ENCODE measurements at places on chromosomes 12 and 14.

DNA sequence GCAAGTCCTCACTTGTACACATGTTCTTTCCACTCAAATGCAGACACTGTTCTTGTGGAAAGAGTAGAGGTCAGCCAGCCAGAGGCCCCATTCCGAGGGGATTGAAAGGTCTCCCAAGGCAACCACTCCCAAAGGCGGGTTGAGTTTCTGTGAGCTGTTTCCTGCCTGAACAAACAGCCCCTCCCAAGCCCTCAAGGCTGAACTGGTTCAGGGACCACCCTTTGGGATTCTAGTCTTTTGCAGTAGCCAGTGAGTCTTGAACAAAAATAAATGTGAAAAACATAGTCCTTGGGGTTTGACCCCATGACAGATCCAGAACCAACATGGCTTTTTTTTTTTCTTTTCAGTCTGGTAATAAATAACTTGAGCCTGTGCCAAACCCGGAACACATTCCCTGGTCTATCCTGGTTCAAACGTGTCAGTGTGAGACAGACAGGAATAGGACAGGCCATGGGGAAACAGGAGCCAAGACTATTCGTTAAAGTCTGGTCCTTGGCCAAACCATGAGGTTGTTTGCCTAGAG is 17.6 kb upstream of the STK38L start:
- DNase-seq, result no peak

- no peak for DNase-seq
Observed at GRCh38 chr14:56554301-56554700, 25.3 kb upstream of the TMEM260 start.

- no peak for DNase-seq
Observed at GRCh38 chr12:80064269-80064668, 35.1 kb upstream of the OTOGL start.

DNA sequence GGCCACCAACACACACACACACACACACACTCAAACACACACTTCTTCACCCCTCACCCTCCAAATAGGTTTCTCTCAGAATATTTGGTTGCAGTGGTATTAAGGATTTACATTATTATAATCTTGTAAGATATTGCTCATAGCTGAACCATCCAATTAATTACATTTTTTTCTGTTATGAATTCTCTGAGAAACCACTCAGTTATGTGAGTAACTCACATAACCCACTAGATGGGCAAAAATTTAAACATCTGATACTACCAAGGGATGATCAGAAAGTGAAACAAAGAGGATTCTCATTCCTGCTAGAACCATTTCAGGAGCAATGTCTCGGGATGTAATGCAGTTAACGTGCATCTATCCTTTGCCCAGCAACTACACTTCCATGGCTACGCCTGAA is 31.6 kb downstream of the TMTC1 start:
- DNase-seq, result no peak

GRCh38 chr12:104457746-104458693 is 1.3 kb downstream of the CHST11 start:
- DNase-seq, result peak; percentile 61

DNA sequence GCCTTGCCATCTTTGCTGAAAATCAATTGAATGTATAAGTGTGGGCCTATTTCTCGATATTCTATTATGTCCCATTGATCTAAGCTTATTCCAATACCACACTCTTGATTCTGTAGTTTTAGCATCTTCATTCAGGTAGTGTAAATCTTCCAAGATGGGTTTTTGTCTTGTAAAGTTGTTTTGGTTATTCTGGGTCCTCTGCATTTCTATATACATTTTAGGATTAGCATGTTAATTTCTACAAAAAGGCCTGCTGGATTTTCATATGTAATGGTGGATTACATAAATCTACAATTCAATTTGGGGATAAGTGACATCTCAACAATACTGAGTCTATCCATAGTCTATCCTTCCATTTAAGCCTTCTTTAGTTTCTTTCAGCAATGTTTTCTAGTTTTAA is 86.0 kb upstream of the ANO4 start:
- no peak for DNase-seq

GRCh38 chr14:67815573-67816225 is 691 bp downstream of the ZFYVE26 start:
- DNase-seq, result no peak

- peak; percentile 73 for DNase-seq
Observed at GRCh38 chr12:6461401-6462233, 8.9 kb downstream of the VAMP1 start.

- peak; percentile 41 for DNase-seq
Observed at GRCh38 chr14:64762044-64763034, 58.1 kb downstream of the PLEKHG3 start.

DNA sequence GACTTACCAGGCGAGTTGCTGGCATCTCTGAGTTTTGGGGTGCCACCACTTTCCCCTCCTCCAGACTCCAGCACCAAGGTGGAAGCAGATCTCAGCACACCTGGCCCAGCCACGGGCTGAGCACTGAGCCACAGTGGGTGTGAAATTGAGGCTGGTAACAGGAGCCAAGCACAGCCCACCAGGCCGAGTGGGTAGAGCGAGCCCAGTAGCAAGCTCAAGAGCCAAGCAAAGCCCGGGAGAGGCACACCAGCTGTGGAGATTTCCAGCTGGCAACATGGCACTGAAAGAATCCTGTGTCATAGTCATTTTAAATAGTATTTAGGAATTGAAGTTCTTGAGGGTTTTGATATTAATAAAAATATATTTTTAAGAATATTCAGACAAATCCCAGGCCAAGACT is 596.2 kb upstream of the TMEM132C start:
- no peak for DNase-seq

GRCh38 chr12:31325524-31325875 is 450 bp downstream of the SINHCAF start:
- DNase-seq, result peak; percentile 47

GRCh38 chr14:72796935-72797334 is 97.0 kb downstream of the DPF3 start:
- DNase-seq, result no peak

DNA sequence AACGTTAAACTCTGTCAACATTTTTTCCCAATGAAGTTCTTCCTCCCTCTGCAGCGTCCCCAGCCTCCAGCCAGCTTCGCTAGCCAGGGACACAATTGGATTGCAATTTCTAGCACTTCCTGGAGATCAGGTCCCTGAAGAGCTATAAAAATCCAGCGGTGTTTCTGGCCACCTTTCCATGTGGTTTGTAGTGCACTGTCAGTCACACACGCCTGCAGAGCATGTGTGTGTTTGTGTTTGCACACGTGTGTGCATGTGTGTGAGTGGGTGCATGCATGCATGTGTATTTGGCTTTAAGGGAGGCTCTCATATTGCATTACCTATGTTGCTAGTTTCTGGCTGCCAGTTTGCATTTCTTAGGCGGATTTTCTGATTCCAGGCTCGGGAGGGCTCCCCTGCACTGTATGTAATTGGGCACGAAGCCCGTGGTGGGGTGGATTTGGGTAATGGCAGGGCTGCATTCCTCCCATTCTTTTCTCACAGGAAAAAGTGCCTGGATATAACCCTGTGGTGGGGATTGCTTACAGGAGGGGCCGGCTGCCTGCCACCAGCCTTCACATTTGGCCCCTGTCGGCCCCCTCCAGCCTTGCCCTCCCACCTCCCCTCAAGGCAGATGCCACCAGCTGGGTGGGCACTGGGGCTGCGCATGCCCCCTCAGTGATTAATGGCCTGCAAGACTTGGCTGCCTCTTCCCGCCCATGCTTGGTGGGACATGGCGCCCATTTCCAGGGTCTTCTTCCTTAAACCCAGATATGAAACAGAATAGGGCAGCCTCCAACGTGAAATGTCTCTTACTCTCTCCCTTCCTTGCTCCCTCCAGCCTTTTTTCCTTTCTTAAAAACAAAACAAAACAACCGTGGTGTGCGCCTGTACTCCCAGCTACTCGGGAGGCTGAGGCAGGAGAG is 74.0 kb downstream of the TSPAN9 start:
- no peak for DNase-seq

GRCh38 chr14:33357225-33358010 is 418.7 kb downstream of the NPAS3 start:
- DNase-seq, result no peak

DNA sequence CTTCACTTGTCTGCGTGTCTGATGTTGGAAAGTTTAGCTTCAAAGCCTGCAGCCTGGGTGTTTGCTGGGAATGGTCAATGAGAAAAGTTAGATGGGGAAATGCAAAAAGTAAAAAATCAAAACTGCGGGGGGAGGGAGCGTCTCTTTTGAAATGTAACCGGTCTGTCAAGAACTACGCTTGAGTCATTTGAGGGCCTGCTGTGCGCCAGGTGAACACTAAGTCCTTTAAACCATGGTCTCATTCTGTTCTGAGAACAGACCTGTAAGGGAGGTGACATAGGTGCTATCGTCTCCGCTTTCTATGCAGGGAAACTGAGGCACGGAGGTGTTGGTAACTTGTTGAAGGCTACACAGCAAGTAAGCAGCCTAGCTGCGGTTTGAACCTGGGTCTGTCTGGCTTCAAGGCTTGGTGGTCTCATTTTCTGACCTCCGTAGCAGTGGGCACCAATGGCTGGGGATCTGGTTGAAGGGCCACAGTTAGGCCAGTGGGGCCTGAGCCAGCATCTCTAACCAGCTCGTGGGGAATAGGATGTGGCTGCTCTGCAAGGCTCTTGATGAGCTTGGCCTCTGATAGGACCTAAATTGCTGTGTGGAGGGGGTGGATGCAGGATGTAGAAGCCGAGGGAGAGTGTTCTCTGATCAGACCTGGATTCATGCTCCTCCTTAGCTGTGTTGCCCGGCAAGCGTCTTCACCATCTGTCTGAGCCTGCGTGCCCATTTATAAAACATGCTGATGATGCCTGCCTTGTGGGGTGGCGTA is 41.5 kb downstream of the KCTD10 start:
- no peak for DNase-seq

- DNase-seq, result no peak
Observed at GRCh38 chr12:27260746-27261145, 16.7 kb downstream of the STK38L start.

DNA sequence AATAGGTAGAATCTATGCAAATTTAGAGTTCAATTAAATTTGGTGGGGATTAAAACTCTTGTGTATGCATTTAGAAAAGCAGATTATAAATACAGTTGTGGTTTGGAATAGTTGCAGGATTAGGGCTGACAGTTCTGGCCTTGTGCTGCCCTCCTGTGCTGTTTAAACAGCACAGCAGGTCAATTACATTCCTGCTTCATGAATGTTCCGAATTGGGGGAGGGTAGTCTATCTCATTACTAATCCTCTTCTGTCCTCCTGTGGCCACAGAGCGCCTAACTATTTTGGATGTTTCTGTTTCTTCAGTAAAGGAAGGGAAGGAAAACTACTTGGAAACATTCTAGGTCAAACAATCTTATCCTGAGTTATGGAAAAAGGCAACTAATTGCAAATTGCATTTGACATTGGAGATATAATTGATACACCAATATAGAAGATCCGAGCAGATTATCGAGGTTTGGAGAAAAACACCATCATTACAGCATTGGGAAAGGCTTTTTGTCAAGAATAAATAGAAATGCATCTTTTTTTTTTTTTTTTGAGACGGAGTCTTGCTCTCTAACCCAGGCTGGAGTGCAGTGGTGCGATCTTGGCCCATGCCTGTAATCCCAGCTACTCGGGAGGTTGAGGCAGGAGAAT is 8.7 kb upstream of the GPR19 start:
- DNase-seq, result no peak

DNA sequence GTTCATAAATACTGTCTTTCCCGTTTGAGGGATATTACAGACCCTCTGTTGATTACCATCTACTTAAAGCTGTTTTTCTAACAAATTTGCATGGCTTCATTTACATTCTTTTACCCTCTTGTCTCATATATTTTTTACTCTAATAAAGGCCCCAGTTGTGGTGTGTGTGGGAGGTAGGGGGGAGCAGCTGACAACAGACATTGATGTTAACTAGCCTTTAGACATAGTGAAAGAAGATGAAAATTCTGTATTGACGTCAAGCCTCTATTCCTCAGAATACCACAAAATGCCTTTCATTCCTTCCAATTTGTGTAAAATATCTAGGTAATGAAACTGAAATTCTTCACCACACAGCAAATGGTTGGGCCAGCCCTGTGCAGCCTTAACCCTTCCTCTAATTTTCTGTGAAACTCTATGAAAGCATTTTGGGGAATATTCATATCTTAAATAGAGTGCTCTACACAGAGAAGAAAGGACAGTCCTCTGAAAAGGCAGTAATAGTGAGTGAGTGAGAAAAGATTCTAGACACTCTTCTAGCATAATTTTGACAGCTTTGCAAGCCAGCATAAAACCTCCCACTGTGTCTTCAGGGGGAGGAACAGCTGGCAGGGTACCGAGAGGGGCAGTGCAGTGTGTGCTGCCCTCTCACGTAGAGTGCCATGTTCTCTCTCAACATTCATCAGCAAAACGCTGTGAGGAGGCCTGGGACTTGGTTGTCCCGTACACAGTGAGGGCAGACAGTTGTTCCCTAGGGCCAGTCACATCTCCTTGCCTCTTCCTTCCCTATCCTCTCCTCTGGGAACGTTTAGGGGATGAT is 20.1 kb upstream of the CERS5 start:
- no peak for DNase-seq

DNA sequence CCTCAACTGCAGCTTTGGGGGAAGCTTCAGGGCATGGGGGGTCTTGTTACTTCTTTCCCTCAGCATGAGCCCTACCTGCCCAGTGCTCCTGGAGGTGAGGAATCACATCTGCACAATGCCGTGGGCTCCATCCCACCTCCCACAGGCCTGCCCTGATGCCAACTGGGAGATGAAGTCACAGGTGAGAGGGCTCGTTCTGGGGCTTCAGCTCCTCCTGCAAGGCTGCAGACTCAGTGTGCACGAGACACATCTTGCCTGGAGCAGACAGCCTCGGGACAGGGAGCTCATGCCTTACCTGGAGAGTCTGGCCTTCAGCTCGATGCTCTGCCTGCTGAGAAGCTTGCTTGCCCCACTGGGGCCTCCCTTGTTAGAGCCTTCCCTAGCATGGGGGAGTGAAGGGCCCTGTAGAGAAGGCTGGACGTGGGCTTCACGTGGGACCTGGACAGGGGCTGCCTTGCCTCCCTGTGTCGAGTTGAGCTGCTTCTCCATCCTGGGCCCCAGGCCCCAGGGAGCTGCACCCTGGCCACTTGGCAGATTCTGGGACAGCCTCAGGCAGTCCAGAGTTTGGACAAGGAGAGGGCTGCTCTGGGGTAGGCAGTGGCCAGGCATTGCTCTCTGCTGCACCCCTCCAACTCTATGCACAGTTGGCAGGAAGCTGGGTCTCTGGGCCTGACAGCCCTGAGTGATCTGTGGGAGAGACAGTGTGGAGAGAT is 171.4 kb downstream of the KIF26A start:
- peak; percentile 11 for DNase-seq
